Kidney (tissue), 22 donors: ENCODE measurements at places on chromosomes 7 and 10. TPM values are rescaled to one million over a fixed set of nuclear protein-coding genes. Genes with fewer than 3 reads are reported as not detected.
A peak's percentile ranks its signal among the peaks of the same experiment; 100 is the strongest.

EVX1 gene
- not detected for total RNA-seq

DNA sequence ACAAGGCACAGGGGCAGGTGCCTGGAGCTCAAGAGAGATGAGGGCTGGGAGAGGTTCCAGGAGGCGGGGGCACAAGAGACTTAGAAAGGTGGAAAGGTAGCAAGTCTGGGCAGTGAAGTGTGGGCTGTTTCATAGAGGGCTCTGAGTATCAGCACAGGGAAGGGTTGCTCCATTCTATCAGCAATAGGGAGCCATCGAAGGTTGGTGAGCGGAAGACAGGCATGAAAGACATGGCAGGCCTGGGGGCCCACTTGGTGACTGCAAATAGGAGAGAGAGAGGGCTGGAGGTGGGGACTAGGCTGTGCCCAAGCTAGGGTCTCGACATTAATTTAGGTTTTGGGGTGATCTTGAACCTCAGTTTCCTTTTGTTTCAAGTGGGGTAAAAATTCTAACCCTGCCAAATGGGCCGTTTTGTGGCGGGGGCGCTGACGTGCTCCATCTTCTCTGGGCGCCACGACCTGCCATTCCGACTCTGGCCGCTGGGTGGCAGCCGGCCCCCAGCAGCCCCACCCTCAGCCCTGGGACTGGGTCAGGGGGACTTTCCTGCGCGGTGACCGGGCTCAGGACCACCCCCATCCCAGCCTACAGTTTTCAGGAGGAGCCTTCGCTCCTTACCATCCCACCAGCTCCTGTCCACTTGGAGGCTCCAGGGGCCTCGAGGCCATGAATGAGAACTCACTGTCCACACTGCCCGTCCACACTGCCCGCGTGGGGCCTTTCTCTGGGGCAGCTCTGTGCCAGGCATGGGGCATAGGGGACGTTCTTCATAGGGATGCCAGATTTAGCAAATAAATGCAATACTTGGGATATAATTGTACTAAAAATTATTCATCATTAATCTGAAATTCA is 37.2 kb upstream of the PCBD1 start:
- no peaks in the 10 kb centered on the region for H3K27me3 ChIP-seq
- H3K36me3 ChIP-seq: no peaks in the 10 kb centered on the region
- no peak overlapping the region for H3K4me3 ChIP-seq

GRCh38 chr7:20458521-20458920 is 127.8 kb downstream of the ITGB8 start:
- no peaks in the 10 kb centered on the region for H3K27me3 ChIP-seq
- no peak overlapping the region for H3K27ac ChIP-seq
- no peak for DNase-seq

- no peaks in the 10 kb centered on the region for H3K4me1 ChIP-seq
- H3K27ac ChIP-seq: no peak overlapping the region
- DNase-seq: no peak
- H3K27me3 ChIP-seq: no peaks in the 10 kb centered on the region
Measured at GRCh38 chr10:58044072-58044471, 223.6 kb downstream of the IPMK start.

NME8 gene
- total RNA-seq: 0.44 TPM

DNA sequence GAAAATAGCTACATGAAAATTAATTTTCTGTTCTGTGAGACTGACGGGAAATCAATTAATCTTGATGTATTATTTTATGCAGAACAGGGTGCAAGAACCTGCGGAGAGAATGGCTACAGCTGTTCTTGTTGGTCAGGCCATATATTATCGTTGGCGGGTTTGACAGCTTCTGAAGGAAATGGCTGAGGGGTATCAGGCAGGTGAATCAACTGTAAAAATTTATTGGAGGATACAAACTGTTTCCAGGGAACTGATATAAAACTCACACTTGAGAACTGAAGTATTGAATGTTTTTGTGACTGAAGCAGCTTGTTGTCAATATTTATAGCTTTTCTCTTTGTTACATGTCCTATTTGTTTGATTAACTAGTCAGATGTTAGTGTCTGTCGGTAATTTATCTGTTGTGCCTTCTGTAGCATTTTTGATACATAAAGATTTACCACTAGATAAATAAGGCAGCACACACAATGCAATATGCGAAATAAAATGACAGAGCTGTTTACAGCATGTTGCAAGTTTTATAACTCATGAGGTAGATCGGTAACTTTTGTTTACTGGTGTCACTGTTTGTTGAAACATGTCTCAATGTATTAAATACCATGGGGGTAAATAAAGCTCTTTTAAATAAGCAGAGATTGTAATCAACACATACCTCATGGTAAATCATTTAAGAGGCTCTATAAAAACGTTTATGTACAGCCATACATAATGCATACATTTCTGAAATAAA is 308.2 kb downstream of the LRMDA start:
- no peaks in the 10 kb centered on the region for H3K4me1 ChIP-seq
- no peaks in the 10 kb centered on the region for H3K36me3 ChIP-seq
- no peak for DNase-seq
- H3K4me3 ChIP-seq: no peak overlapping the region
- no peak overlapping the region for H3K27ac ChIP-seq
- no peaks in the 10 kb centered on the region for H3K27me3 ChIP-seq

MSMB gene
- total RNA-seq: not detected

DNA sequence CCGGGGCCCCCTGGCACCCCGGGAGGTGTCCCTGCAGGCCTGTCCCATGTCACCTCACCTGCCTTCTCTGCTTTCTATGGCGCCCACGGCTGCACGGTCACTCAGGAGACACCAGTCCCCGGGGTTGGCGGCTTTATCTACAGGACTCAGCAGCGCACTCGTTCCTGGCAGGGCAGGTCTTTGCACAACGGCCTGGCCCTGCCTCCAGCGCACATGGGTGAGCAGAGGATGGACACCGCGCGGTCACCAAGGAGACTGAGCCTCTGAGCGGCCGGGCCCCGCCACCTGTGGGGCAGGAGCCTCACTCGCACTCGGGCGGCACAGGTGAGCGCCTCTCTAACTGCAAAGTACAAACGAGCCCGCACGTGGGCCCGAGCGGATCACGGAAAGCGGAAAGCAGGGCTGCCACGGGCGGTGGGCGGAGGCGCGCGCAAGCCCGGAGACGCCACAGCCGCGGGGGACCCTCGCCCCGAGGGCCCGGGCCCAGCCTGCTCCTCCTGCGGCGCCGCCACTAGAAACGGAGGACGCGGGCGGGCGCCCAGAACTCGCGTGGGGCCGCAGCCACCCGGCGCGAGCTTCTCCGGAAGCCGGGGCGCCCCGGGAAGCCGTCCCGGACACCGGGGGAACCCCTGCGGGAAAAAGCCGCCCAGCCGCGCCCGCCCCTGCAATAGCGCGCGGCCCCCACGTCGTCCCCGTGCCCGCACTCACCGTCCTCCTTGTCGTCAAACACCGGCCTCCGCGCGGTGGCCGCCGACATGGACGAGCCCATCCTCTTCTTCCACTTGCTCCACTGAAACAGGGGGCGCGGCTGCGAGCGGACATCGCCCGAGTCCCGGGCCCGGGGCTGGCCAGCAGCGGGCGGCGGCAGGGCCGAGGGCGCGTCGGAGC is 642 bp downstream of the STK32C start:
- peak overlapping the region; percentile 32 for H3K4me3 ChIP-seq
- no peaks in the 10 kb centered on the region for H3K36me3 ChIP-seq
- H3K27me3 ChIP-seq: peaks cover 3% of the 10 kb centered on the region
- DNase-seq: peak; percentile 85
- H3K27ac ChIP-seq: no peak overlapping the region
- H3K4me1 ChIP-seq: no peaks in the 10 kb centered on the region

- no peaks in the 10 kb centered on the region for H3K4me1 ChIP-seq
- no peak overlapping the region for H3K4me3 ChIP-seq
- no peaks in the 10 kb centered on the region for H3K36me3 ChIP-seq
Measured at GRCh38 chr10:123284022-123284421, 129.8 kb downstream of the BUB3 start.

DYNC1I1 gene
- total RNA-seq: 2.6 TPM

COL13A1 gene
- total RNA-seq: 5.2 TPM

GPR37 gene
- 4.4 TPM for total RNA-seq

TYSND1 gene
- 13.8 TPM for total RNA-seq
